ENCODE measurements at places on chromosomes 4 and X.
A peak's percentile ranks its signal among the peaks of the same experiment; 100 is the strongest.

DNA sequence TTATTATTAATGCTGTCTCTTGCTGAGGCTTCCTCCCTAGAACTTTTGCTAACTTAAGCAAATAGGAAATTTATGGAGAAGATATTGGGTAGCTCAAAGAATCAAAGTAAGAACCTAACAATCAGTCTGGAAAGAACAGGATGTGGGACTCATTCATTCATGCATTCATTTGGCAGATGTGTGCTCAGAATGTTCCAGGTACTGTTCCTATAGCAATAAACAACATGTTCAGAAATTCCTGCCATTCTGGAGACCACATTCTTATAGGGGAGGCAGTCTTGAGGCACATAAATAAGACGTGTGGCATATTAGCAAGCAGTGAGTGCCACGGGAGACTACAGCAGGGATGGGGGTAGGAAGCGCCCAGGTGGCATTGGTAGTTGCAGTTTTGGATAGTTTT is 5.0 kb downstream of the GRK4 start:
- DNase-seq, result no peak

DNA sequence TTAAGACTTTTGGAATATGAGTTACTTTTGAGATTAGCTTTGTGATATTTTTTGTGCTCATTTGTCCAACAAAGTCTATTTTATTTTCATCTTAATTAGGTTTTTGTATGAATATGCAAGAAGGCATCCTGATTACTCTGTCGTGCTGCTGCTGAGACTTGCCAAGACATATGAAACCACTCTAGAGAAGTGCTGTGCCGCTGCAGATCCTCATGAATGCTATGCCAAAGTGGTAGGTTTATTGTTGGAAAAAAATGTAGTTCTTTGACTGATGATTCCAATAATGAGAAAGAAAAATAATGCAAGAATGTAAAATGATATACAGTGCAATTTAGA is 10.8 kb downstream of the ALB start:
- no peak for DNase-seq

- DNase-seq, result no peak
Observed at GRCh38 chr4:20662851-20663250, 37.4 kb upstream of the PACRGL start.

DNA sequence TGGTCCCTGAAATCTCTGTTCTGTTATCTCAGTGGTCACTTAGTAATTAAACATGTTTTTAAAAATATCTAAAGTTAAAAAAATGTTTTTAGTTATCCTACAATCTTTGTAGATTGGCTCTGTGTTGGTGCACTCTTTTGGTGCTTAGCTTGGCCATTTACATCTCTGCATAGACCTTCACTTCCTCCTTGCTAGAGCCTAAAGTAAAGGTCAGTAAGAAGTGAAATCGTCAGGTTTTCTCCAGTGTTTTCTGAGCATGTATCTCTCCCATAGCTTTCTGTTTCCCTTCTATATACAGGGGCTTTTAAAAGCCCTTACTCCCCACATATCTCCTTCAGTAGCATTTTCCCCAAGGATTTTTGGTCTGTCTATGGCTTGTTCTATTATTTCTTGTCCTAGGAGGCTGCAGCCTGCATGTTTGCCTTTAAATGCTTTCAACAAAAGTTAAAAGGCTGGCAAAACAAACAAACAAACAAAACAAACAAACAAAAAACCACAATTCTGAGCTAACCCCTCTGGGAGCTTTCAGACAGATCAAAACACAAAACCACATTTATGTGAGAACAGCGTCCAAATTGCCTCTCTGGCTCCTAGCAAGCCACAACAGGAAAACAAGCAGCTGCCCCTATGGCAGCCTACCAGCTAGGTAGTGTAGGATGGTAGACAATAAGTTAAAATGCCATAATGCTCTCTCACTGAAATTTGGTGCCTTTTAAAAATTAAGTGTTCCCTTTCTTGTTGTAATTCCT is 27.3 kb upstream of the GPRASP2 start:
- peak; percentile 2 for DNase-seq

- no peak for DNase-seq
Observed at GRCh38 chrX:44080083-44080482, 106.9 kb upstream of the NDP start.

DNA sequence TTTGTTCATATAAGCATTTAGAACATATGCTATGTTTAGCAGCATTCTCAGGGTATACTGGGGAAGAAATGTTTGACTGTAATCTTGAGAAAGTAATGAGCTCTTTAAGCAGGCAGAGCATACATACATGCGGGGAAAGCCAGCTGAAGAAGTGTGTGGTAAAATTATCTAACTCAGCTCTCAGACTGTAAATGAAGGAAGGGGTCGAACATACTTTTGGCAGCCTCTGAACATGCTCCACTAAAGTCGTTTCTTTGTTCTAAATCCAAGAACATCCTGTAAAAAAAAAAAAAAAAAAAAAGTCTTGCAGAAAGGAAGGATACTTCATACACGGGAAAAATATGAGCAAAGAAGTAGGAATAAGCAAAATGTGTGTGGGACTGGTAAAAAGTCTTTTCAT is 224.8 kb downstream of the GRID2 start:
- no peak for DNase-seq

DNA sequence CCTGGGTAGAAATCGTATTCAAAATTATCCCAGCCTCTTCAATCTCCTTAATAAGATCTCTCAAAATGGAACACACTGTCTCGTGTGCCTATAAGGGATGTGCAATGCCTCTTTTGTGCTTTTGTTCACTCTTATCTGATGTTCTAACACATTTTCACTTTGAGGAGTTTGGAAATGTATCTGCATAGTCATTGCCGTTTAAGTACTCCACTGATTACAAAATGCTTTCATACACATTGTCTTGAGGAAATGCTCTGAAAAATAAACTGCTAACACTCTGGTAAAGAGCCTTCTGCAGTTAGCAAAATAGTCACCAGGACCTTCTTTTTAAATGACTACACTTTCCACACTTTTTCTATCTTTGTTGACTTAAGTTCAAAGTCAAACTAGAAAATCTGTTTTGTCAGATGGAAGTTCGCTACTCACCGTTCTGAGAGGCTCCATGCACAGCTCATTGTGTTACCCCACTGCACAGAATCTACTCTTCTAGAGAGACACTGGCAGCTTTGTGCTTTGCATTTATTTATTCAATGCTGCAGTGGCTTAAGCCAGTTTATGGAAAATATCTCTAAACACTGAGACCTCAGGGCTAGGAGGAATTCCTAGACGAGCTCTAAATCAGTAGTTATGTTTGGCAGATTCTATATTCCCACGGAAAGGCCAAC is 159.0 kb downstream of the CHIC2 start:
- no peak for DNase-seq

GRCh38 chr4:172726001-172726423 is 442.6 kb upstream of the GALNT7 start:
- no peak for DNase-seq

DNA sequence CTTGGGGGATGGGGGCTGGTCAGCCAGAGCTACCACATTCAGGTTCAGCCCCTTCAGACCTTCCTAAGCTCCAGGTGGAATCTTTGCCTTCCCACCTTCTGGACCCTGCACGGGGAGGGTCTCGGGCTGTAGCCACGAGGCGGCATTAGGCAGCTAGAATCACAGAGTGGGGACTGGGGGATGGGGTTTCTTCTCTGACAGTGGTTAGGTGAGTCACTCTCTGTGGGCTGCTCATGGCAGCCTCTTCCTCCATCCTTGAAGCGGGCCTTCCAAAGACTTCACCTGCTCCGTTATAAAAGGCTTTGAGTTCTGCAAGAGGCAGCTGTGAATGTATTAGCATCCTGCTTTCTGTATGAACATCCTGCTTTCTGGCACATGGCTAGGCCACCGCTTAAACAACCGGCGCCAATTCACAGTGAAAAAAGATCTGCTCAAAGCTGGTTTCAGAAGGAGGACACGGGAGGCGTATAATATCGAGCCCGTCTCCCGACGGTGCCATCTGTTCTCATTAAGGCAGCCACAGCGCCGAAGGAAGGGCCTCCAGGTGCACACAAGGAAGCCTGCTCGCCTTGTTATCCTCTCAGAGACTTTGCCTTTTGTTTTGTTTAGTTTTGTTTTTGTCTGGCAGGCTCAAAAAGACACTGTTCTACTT is 74.3 kb upstream of the IGFBP7 start:
- DNase-seq, result no peak

DNA sequence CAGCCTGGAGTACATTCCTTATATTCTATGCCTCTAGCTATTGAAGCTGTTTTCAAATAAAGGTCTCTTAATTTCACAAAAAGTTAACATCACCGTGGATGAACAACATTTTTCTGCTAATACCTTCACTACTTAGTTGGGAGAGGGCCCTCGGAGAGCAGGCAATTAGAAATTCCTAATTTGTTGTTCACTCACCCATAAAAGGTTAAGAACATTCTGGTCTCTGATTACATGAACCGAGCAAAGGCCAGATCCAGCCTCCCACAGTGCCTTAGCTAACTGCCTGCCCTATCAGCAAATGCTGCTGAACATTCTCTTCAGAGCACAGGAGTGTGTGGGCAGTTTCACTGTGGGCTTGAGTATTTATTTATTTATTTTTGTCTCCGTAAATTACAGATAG is 36.0 kb upstream of the TTC29 start:
- DNase-seq, result no peak

DNA sequence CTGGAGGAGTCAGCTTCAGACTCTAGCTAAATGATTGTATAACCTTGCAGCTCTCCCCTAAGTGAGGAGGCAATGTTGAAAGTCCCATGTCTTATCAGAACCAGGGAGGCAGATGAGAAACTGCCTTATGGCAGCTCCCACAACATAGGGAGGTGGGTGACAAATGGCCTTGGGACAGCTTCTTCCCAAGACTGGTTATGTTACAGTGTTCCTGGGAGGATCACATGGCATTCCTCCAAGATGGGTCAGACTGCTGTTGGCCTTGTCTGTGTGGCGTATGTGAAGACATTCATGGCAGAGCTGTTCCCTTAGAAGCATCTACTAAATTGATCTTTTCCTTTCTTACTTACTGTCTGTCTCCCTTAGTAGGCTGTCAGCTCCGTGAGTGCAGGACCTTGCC is 42.0 kb downstream of the HPRT1 start:
- DNase-seq, result no peak

DNA sequence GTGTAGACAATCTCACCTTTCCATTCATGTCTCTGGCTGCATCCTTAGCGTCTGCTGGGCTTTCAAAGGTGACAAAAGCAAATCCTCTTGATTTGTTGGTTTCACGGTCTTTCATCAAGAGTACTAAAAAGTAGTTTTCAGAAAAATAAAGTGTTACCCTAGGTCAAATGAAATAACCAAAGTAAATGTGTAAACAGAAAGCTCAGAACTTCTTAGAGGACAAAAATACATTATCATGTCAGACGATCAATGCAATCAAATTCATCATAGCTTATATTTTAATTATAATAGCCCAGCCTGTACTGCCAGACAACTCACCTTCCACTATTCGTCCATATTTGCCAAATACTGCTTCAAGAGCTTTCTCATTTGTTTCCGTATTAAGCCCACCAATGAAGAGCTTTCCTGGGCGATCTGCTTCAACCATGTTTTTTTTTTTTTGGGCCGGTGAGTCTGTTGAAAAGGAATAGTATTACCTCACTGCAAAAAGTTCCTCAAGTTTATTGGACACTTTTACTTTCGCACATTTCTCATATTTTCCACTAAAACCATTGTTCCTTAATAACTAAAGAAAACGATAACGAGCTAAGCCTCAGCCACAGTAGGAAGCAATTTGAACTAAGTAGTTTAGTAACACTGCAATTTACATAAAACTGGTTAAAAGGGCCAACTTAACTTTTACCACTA is 1.4 kb downstream of the RBMX start:
- no peak for DNase-seq

DNA sequence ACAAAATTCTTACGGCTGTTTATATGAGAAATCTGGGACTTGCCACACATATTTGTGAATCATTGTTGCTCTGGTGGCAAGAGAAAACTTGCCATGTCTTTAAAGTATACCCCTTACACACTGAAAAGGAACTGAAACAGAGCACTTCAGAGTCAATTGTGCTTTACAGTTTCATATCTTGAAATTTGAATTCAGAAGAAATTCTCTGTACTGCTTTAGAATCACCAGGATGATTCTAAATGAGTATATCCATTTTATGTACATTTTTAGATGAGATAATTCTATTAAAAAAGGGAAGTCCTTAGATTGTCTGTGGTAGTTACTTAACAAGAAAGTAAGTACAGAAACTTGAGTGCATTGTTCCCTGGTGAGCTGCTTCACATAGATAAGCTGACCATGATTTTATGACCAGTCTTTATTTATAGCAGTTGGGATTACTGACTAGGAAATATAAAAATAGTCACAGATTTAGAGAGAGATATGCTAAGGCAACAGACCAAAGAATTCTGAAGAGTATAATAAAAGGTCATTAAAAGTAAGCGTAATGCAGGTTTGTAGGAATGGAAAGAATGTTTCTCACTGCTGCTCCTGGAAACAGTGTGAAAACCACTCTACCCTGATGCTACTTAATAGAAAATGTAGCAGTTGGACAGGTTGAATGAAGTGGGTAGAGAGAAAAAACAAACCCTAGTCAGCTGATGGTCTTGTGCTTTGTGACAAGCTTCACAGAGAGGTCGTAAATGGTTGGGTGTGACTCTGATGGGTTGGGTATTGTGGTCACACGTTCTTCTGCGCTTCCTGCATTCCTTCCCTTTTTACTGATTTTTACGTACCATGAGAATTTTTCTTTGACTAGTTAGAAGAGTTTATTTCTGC is 41.0 kb downstream of the FNIP2 start:
- DNase-seq, result no peak

DNA sequence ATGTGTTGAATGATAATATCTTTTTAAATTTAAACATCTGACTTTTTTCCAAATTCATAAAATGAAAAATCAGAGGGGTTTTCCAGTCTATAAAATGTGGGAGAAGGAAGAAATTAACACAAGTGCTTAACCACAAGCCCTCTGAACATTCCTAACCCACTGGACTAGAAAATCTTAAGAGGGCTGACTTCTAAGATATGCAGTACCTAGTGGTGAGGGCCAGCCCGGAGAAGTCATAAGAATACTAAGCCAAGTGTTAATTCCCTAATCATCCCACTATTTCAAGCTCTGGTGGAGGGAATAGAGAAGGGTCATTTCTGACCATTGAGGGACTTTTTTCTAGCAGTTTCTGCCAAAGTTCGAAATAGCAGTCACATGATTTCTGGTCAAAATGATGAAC is 86.9 kb upstream of the NEIL3 start:
- no peak for DNase-seq

- DNase-seq, result no peak
Observed at GRCh38 chr4:133483600-133484246, 334.6 kb downstream of the PCDH10 start.

GRCh38 chr4:80265571-80266252 is 752 bp upstream of the FGF5 start:
- DNase-seq, result peak; percentile 1

- no peak for DNase-seq
Observed at GRCh38 chr4:109989044-109989443, 76.4 kb downstream of the EGF start.

- no peak for DNase-seq
Observed at GRCh38 chr4:103756741-103757140, 37.0 kb upstream of the TACR3 start.

All from NCI-H1105 (cell line).